ENCODE measurements at places on chromosomes 5 and 9. TPM values are rescaled to one million over a fixed set of nuclear protein-coding genes. Genes with fewer than 3 reads are reported as not detected.

GRCh38 chr9:78288214-78288892 is 8.6 kb upstream of the PSAT1 start:
- no peak for DNase-seq
- H3K27me3 ChIP-seq, result peaks cover 2% of the 10 kb centered on the region
- no peak overlapping the region for H3K4me3 ChIP-seq
- H3K27ac ChIP-seq, result no peak overlapping the region
- H3K36me3 ChIP-seq, result no peaks in the 10 kb centered on the region
- H3K4me1 ChIP-seq, result no peaks in the 10 kb centered on the region

DNA sequence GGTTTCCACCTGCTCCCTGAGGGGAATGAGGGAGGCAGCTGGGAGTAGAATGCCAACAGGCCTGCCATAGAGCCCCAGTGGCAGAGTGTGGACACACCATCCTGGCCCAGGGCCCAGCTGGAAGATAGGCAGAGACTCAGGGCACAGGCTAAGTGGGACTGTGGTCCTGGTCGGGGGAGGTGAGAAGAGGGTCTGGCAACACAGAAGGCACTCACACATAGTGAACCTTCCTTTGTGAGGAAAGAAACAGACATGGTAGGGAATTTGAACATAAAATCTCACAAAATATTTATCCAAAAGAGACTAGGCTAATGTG is 41.2 kb downstream of the WDR36 start:
- H3K27me3 ChIP-seq, result no peaks in the 10 kb centered on the region
- H3K27ac ChIP-seq, result no peak overlapping the region
- DNase-seq, result no peak

- no peaks in the 10 kb centered on the region for H3K36me3 ChIP-seq
- H3K4me1 ChIP-seq, result no peaks in the 10 kb centered on the region
- no peak for DNase-seq
- no peak overlapping the region for H3K4me3 ChIP-seq
- no peak overlapping the region for H3K27ac ChIP-seq
- no peaks in the 10 kb centered on the region for H3K27me3 ChIP-seq
Measured at GRCh38 chr5:180975338-180975737, 13.3 kb upstream of the BTNL3 start.

DNA sequence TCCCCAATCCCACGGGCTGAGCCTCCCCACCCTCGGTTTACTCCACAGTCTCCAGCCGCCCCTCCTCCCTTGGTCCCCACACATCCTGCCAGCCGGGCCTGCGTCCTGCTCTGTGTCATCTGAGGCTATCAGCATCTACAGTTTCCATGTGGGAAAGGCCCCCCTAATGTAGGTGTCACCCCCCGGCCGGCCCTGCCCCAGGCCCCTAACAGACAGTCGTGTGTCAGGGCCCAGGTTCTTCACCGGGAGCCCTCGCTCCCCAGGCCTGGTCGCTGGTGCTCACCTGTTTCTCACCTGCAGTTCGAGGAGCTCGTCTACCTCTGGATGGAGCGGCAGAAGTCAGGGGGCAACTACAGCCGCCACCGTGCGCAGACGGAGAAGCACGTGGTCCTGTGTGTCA is 62.7 kb downstream of the KCNT1 start:
- DNase-seq, result no peak
- no peaks in the 10 kb centered on the region for H3K27me3 ChIP-seq
- H3K36me3 ChIP-seq, result no peaks in the 10 kb centered on the region
- no peak overlapping the region for H3K27ac ChIP-seq

DNA sequence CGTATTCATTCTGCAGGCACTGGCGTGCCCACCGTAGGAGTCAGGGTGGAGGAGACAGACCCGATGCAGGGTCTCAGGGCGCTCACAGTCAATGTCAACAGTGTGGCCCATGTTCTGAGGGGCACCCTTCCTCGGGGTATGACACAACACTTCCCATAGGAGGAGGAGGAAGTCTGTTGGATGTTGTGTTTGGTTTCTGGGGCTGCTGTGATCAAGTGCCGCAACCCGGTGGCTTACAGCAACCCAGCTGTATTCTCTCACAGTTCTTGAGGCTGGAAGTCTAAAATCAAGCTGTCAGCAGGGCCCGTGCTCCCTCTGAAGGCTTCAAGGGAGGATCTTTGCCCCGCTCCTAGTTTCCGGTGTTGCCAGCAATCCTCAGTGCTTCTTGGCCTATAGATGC is 5.6 kb upstream of the HNRNPAB start:
- peaks cover 5% of the 10 kb centered on the region for H3K27me3 ChIP-seq
- H3K27ac ChIP-seq, result no peak overlapping the region
- H3K36me3 ChIP-seq, result no peaks in the 10 kb centered on the region
- H3K4me1 ChIP-seq, result peaks cover 5% of the 10 kb centered on the region

DNA sequence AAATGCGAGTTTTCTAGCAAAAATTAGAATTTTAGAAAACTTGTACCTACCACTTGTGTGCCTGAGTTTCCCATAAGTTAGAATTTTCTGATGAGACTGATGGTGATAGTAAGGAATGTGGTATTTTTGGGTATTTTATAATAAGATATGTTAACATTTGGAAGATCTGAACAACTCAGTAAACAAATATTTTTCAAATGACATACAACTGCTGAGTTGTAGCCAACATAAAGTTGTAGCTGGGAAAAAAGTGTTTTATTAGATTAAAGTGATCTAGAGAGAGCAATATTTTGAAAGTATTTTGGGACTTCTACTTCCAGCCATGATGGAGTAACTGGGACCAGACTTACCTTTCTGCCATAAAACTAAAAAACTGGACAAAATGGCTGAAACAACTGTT is 37.9 kb downstream of the GEMIN5 start:
- no peaks in the 10 kb centered on the region for H3K4me1 ChIP-seq
- H3K27me3 ChIP-seq, result no peaks in the 10 kb centered on the region
- no peak for DNase-seq
- H3K4me3 ChIP-seq, result no peak overlapping the region

- no peaks in the 10 kb centered on the region for H3K27me3 ChIP-seq
- DNase-seq, result no peak
- H3K27ac ChIP-seq, result no peak overlapping the region
- H3K4me3 ChIP-seq, result no peak overlapping the region
Measured at GRCh38 chr9:29389421-29389820, 1816.1 kb upstream of the C9orf72 start.

DNA sequence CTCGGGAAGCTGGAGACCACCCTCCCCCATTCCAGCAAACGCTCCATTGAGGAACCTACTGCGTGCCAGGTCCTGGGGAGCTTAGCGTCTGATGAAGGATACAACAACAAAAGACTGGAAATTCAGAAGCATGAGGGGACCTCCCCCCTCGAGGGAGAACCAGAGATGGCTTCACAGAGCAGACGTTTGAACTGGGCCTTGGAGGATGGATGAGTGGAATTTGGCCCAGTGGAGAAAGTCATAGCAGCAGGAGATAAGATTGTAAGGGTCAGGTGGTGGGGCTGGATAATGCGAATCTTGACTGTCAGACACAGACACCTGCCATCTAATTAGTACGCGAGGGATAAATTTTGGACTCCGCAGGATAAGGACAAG is 1.2 kb upstream of the SLC25A51 start:
- H3K36me3 ChIP-seq, result no peaks in the 10 kb centered on the region
- DNase-seq, result no peak
- no peak overlapping the region for H3K27ac ChIP-seq
- peaks cover 20% of the 10 kb centered on the region for H3K4me1 ChIP-seq
- peak overlapping the region; percentile 92 for H3K4me3 ChIP-seq

DNA sequence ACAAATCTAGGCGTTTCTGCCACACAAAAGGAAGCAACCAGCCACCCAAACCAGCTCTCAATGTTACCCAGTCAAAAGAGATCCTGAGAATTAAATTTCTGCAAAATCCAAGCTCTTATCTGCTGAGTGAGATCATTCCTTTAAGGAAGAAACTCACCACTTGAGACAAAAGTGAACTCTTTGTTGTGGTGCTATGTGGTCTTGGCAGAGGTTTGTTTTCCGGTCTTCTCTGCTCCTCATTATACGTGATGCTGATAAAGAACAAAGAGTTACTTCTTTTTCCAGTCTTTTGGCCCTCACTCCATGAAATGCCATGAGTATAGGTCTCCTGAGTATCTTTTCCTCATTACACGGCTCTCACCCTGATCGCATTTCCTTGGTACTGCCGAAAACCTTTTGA is 82.1 kb downstream of the PRKACG start:
- no peaks in the 10 kb centered on the region for H3K36me3 ChIP-seq
- H3K4me1 ChIP-seq, result no peaks in the 10 kb centered on the region
- H3K27me3 ChIP-seq, result no peaks in the 10 kb centered on the region
- no peak for DNase-seq

DNA sequence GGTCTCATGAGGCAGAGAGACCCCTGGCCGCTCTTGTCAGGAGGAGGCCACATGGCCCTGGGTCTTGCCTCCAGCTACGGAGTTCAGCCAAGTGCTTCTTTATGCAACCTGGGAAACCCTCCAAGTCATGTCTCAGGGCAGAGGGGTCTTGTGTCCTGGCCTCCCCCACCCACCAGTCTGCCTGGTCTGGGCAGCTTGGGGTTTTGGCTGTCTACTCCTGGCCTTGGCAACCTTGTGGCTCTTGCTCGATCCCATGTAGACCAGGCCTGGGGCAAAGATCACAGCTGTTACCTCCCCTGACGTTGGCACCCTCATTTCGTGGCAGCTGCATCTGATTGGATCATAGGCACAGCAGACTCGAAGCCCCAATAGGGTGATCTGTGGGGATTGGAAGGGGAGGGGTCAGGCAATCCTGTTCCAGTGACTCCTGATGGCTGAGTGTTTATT is 28.4 kb downstream of the JADE2 start:
- H3K4me3 ChIP-seq, result no peak overlapping the region
- no peak for DNase-seq
- H3K4me1 ChIP-seq, result peaks cover 57% of the 10 kb centered on the region

DNA sequence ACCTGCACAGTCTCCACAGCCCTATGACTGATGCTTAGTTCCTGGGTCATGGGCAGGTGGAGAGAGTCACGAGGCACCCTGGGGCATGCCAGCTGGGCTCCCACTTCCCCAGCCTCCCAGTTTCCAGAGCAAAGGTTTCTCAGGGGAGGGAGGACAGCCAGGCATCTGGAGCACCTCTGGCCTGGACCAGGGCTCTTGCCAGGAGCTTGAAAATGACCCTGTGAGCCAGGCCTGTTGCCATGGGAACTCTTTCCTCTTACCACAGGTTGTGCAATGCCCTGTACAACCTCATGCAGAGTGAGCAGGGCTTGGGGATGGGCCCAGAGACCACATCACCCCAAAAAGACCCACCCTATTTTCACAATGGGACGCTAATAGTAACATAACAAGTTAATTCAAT is 113.1 kb downstream of the PSD2 start:
- DNase-seq, result no peak
- no peak overlapping the region for H3K4me3 ChIP-seq
- H3K4me1 ChIP-seq, result peaks cover 4% of the 10 kb centered on the region
- H3K27ac ChIP-seq, result no peak overlapping the region

Gene F12
- 3.0 TPM for total RNA-seq

Gene PRDM9
- not detected for total RNA-seq

Gene PCDHGB2
- 1.4 TPM for total RNA-seq

Gene NFIB
- total RNA-seq, result 9.4 TPM

Gene CBY3
- not detected for total RNA-seq

Data from astrocyte (in vitro differentiated cells and primary cell).